Upper lobe of right lung (tissue), 1 donor: ENCODE measurements at places on chromosomes 1 and 21. TPM values are rescaled to one million over a fixed set of nuclear protein-coding genes. Genes with fewer than 3 reads are reported as not detected.

SPATA45 gene
- total RNA-seq, result not detected

C1orf115 gene
- total RNA-seq, result 35.3 TPM

MMP23B gene
- 40.3 TPM for total RNA-seq

SLC25A34 gene
- 3.0 TPM for total RNA-seq

TUFT1 gene
- 13.3 TPM for total RNA-seq

SLC45A1 gene
- 1.9 TPM for total RNA-seq

SELL gene
- 12.1 TPM for total RNA-seq
